Activated naive CD8-positive, alpha-beta T cell treated with anti-CD3 and anti-CD28 coated beads, Interleukin-2, amount 50 U/mL, for 16 hours (primary cell): ENCODE measurements at places on chromosomes 4 and X.

- no peak for DNase-seq
These were observed 58.3 kb upstream of the GUCY1A1 start for GRCh38 chr4:155608225-155608885.

GRCh38 chrX:96147681-96148080 is 537.0 kb upstream of the DIAPH2 start:
- DNase-seq = no peak

DNA sequence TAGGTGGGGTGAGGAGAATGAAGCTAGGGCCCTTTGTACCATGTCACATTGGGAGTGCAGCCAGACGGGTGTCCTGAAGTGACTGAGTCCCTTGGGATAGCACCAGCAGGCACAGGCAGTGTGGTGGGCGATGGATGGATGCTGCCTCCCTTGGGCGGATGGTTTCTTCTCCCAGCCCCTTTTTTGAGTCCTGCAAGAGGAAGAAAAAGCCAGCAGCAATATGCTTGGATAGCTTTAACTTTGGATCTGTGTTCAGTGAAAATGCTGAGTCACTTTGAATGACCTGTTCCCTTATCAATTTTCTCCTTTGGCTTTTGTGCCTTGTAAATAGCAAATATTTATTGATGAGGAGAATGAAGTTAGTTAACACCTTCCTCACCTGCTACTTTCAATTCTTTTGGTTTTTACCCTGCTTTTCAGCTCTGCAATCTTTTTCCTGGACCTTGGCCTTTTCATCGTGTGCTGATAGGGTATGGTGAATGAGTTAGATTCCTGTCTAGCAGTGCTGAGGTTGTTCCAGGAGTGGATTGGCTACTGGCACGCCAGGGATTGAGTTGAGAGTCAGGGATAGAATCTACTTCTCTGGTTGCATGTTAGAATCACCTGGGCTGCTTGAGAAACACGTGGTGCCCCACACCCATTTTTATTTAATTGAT is 10.2 kb downstream of the DCUN1D4 start:
- DNase-seq = no peak

DNA sequence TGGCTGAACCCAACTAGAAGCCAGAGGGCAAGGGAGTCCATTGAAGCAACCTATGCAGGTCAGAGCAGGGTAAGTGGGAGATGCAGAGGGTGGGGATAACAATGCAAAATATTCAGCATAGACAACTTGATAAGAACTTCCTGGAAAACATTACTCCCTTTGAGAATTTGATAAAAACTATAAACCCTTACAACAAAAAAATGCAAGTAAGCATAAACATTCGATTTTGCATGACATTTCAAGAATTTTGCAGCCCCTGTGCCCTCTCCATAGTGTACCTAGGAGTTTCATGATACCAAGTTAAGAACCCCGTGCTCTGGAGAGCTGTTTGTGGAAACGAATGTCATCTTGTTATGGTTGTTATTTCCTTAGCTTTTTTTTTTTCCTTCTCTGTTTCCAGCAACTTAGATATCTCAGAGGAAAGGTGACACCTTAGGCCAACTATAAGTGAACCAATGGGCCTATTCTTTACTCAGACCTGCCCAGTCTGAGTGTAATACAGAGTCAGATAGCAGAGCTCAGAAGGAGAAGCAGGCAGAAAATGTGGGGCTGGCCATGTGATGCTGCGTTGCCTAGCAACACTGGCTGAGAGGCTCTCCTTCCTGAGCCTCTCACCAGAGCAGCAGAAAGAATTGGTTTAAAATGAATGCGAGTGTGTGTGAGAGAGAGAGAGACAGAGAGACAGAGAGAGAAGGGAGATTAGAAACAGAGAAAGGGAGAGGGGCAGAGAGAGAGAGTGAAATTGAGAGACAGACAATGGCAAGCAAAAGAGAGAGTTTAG is 36.7 kb upstream of the GABRQ start:
- DNase-seq = no peak

DNA sequence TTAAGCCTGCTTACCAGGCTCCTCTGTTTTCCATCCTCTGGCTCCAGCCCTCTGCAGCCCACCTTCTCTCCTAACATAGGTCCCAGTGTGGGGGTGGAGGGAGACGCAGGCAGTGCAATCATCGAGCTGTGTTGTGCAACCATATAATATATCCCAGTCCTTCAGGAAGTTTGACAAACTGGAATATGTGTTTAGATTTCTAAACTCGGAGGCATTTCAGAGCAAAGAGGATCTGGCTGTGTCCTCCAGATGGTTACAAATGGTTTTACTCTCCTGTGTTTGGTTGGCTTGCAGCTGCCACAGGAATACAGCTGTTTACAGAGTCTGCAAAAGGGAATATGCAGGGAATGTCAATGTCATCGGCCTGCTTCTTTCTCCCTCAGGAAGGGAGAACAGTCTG is 195.3 kb upstream of the LNX1 start:
- no peak for DNase-seq

- no peak for DNase-seq
These were observed 849.6 kb upstream of the POU3F4 start for GRCh38 chrX:82658492-82658891.

GRCh38 chrX:6071731-6072130 is 156.9 kb downstream of the NLGN4X start:
- DNase-seq = no peak

DNA sequence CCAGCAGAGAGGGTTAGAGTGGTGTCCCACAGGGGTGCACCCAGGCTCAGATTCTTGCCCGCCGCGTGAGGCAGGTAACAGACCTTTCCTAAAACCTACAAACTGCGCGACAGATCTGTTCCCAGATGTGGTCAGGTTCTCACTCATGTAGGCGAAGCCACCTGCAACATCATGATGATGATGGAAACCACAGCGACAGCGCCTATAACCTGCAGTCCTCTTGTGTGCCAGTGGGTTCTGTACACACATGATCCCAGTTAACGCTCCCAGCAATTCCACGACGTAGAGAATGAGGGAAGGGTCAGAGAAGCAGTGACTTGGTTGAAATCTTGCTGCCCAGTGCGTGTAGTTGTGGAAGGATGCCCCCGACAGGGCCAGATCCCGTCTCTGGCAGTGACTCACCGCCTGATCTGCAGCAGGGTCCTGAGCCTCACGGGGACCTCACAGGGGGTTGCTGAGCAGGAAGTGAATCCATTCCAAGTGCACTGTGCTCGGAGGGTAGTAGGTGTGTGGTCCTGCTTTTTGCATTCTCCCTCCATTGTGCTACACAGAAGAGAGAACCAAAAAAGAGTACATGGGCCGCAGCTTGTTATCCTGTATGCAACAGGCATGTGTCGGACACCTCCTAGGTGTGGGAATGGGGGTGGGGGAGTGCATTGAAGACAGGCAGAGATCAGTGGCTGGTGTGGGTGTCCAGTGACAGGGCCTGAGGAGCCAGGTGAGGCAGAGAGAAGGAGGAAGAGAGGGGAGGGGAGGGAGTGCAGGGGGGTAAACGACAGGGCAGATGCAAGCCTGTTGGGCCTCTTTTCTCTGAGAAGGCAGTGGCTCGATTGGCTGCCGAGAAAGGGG is 66.6 kb downstream of the MTMR1 start:
- no peak for DNase-seq

- no peak for DNase-seq
These were observed 39.4 kb downstream of the PPP3CA start for GRCh38 chr4:101307899-101308298.

DNA sequence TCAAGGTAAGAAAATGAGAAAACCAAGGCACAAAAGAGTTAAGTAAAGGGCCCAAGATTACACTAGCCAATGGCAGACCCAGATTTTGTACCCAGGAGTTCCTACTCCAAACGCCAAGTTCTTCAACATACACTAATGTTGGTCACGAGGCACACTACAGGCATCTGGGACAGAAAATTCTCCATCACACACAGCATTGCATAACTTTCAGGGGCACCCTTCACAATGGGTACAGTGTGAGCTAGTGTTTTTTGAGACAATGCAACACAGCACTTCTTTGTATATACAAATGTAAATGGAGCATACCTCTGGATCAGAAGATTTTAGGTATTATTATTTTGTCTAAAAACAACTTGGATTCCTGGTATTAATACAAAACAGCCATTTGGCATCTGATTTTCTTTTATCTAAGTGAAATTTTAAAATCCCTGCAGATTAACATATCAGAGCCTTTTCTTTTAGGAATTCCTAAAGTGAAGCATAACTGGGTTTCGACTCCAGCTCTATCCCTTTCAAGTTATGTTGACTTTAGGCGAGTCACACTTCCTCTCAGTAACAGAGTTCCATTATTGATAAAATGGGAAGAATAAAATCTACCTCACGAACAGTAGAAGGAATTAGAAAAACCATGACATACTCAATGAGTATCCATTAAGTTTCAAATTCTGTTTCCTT is 41.1 kb downstream of the ADGRA3 start:
- no peak for DNase-seq

GRCh38 chr4:5959211-5959982 is 58.8 kb downstream of the C4orf50 start:
- no peak for DNase-seq

- no peak for DNase-seq
These were observed 5.2 kb downstream of the RPS3A start for GRCh38 chr4:151104621-151105020.

GRCh38 chrX:53654376-53654775 is 32.1 kb downstream of the HUWE1 start:
- no peak for DNase-seq

DNA sequence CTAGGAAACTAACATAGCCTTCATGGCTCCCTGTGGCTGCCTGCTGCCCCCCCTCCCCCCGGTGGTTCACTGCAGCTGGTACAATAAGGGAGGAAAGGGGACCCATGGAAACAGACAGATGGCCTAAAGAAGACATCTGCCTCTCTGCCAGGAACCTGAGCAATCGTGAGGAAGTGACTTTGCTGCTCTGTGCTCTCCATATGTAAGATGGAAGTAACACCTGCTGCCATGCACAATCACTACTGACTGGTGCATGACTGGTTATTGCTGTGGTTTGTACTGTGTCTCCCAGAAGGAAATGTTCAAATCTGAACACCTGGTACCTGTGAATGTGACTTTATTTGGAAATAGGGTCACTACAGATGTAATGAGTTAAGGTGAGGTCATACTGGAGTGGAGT is 43.6 kb downstream of the CD99L2 start:
- DNase-seq = no peak

- no peak for DNase-seq
These were observed 35.8 kb downstream of the PLK4 start for GRCh38 chr4:127916512-127916911.

DNA sequence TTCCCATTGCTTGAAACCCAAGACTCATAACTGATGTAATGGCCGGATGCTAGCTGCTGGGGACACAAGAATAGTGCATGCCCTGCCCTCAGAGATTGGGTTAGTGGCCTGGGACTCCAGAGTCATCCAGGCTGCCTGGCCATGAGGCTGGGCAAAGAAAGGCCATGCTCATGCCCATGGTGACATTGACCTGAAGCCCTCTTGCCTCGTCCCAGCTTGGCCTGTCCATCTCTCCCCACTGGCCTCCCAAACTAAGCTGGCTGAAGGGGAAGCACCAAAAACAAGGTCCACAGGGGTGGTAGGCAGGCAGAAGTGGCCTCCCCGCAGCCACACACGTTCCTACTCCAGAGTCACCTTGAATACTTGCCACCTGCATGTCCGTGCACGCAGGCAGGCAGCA is 141.8 kb downstream of the EVC2 start:
- DNase-seq = no peak

- no peak for DNase-seq
These were observed 3.0 kb downstream of the ATP11C start for GRCh38 chrX:139929876-139930275.

DNA sequence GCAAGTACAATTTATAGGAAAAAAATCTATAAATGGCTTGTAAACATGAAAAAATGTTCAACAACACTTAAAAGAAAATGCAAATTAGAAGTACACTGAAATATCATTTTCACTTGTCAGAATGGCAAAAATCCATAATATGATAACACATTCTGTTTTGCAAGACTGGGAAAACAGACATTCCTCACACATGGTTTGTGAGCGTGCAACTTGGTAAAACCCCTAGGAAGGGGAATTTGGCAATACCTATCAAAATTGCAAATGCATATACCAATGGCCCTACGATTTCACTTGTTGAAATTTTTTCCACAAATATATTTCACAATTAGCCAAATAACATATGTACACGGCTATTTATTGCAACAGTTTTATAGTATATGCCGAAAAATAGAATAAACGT is 31.4 kb downstream of the TBC1D9 start:
- DNase-seq = no peak

- DNase-seq = no peak
These were observed 158.0 kb upstream of the CTSO start for GRCh38 chr4:156111686-156112085.

DNA sequence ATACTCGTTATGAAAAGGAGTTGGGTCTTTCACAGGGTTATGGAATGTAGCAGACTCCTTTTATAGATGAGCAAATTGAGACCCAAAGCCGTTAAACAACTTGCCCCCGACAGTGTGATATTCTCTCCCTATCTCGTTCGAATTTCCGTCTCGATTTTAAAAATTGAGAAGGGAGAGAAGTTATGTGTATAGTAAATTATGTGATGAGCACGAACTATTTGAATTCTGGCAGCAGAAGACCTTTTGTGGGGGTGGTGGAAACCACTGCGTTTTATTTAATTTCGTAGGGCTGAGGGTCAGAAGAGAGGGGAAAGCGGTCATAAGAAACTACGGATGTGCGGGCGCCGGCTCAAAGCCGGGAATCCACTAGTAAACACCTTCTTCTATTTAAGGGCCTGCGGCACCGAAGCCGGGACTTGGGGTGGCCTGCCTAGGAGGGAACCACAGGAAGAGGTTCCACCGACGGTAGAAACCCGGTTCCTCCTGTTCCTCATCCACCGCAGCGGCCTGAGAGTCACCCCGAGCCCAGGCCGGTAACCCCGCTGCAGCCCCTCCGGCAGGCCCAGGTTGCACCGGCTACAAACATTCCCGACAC is 1.5 kb upstream of the DDX3X start:
- no peak for DNase-seq

DNA sequence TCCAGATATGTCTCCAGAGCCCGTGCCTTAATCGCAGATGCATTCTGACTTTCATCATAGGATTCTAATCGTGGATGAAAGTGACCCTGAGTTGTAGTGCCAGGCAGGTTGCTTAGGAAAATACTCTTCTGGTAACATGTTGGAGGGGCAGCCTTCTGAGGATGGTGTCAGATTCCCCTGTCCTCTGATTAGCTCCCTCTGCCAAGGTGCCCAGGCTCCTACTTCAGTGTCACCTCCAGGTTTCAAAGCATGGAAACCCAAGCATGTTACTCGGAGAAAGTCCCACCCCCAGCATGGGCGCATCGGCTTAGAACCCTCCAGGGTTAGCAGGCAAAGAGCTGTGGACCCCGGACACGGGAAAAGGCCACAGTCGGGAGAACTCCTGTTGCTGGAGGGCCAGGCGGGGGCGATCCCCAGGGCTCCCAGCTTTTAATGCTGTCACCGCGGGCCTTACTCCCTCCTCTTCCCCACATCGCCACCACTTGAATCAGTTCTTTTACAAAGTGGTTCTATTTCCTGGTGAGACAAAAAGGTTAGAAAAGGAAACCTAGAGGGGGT is 44.5 kb downstream of the TRIM2 start:
- DNase-seq = no peak

- no peak for DNase-seq
These were observed 14.7 kb upstream of the PDE6B start for GRCh38 chr4:610411-611261.

- DNase-seq = no peak
These were observed 1.1 kb downstream of the SLC9B2 start for GRCh38 chr4:103075435-103075893.
